ENCODE measurements at places on chromosomes 3 and 15.

- no peak for DNase-seq
These were observed 61.2 kb upstream of the DNAJC19 start for GRCh38 chr3:181050738-181051137.

GRCh38 chr15:25805031-25805430 is 58.1 kb downstream of the ATP10A start:
- DNase-seq: no peak

DNA sequence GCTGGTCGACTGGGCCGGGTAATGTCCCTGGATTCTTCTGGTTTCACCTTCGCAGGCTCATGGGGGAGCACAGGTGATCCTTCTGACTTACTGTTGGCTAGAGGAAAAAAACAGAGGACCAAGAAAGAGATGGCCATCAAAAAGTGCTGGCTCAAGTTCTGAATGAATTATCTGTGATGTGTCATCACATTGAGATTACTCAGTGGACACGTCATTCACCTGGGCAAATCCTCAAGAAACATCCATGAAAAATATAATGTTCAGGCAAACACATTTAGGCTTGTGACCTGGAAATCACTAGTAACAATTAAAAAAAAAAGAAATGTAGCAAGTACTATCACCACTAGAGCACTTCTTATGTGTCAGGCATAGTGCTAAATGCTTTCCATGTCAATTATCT is 81.5 kb upstream of the SLC2A2 start:
- DNase-seq: no peak

GRCh38 chr3:153163756-153164550 is 1.9 kb downstream of the RAP2B start:
- DNase-seq: peak; percentile 31

GRCh38 chr3:197260491-197261163 is 37.8 kb downstream of the DLG1 start:
- no peak for DNase-seq

- DNase-seq: no peak
These were observed 98.2 kb downstream of the ANXA2 start for GRCh38 chr15:60299452-60300047.

- no peak for DNase-seq
These were observed 348.2 kb downstream of the NAALADL2 start for GRCh38 chr3:175207361-175207760.

GRCh38 chr15:69126054-69126469 is 34.4 kb upstream of the GLCE start:
- DNase-seq: peak; percentile 53

- DNase-seq: no peak
These were observed 37.7 kb downstream of the TKT start for GRCh38 chr3:53218131-53218530.

DNA sequence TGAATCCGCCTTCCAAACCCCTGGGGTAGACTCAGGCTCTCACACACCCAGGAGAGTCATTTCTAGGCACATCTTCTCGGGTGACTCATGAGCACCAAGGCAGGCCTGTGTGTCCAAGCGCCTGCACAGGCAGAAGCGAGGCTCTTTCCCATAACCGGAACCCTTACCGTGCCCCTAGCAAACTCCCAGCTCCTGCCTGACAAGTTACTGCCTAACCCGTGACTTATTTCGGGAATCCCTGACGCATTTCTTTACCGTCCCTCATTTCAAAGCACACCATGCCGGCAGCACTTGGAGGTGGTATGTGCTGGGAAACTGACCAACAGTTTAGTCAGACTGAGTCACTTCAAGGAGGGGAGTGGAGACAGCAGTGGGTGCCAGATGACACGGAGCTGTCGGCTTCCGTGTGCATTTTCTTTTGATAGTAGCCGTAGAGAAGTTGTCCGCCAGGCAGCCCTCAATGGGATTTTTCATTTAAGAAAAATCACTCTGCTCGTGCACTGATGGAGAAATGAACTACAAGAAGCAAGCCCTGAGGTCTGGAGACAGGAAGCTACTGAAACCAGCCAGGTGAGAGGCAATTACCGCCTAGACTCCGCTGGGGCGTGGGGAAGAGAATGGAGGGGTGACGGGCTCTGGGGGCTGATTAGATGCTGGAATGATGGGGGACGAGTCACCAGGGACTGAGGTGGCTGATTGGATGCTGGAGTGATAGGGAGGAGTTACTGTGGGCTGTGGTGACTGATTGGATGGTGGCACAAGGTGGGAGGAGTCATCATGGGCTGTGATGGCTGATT is 17.3 kb upstream of the HRH1 start:
- peak; percentile 30 for DNase-seq

DNA sequence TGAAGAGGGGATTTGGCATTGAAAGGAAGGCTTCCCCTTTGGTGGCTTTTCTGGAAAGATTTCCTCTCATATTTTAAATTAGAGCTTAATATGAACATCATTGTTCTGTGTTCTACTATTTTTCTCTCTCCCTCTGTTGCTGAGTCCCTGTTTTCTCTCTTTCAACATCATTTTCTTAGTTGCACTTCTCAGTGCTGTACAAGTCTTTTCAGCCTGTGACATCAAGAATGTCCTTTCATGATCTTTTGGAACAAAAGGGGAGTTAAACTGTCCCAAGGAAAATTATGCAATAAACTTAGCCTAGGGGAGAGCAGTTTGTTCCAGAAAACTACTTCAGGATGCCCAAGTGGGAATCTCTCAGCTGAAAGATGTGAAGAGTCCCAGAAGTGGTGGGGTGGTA is 325.1 kb downstream of the IL20RB start:
- DNase-seq: no peak

GRCh38 chr3:13497386-13497785 is 17.3 kb downstream of the HDAC11 start:
- no peak for DNase-seq

GRCh38 chr3:135532021-135532420 is 433.5 kb upstream of the PPP2R3A start:
- no peak for DNase-seq

- no peak for DNase-seq
These were observed 310.3 kb downstream of the FGF12 start for GRCh38 chr3:192417017-192417416.

- DNase-seq: no peak
These were observed 31.1 kb upstream of the SPATA12 start for GRCh38 chr3:57029383-57029782.

DNA sequence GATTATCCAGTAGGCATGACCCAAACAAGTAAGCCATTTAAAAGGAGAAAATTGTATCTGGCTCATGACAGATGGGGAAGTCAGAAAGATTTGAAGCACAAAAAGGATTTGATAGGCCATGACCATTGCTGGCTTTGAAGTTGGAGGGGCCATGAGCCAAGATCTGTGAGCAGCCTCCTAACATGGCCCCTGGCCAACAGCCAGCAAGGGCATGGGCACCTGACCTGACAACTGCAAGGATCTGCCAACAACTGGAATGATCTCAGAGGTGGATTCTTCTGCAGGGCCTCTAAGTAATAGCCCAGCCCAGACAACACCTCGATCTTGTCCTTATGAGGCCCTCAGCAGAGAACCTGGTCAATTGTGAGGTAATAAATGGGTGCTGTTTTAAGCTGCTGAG is 93.0 kb downstream of the ARNT2 start:
- DNase-seq: no peak

GRCh38 chr3:108208831-108209230 is 13.4 kb downstream of the IFT57 start:
- no peak for DNase-seq

GRCh38 chr3:107432013-107432515 is 54.8 kb downstream of the CCDC54 start:
- DNase-seq: no peak

GRCh38 chr3:43289841-43290470 is 3.6 kb downstream of the SNRK start:
- DNase-seq: peak; percentile 54

DNA sequence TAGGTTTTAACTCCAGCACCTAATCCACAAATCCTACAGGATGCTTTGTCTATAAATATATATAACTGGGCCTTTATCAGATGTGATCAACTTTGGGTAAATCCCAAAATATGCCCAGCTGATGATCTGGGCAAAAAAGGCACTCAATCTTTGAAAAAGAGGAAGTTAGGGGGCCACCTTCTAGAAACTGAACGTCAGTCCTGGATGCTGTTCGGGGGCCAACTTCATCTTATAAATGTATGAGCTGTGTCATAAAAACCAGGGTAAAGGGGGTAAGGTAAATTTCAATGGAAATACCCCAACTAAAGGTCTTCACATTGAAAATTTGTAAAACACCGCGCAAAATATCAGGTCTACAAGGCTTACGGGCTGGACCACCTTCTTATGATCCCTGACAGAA is 264.4 kb upstream of the UBE2E2 start:
- no peak for DNase-seq

DNA sequence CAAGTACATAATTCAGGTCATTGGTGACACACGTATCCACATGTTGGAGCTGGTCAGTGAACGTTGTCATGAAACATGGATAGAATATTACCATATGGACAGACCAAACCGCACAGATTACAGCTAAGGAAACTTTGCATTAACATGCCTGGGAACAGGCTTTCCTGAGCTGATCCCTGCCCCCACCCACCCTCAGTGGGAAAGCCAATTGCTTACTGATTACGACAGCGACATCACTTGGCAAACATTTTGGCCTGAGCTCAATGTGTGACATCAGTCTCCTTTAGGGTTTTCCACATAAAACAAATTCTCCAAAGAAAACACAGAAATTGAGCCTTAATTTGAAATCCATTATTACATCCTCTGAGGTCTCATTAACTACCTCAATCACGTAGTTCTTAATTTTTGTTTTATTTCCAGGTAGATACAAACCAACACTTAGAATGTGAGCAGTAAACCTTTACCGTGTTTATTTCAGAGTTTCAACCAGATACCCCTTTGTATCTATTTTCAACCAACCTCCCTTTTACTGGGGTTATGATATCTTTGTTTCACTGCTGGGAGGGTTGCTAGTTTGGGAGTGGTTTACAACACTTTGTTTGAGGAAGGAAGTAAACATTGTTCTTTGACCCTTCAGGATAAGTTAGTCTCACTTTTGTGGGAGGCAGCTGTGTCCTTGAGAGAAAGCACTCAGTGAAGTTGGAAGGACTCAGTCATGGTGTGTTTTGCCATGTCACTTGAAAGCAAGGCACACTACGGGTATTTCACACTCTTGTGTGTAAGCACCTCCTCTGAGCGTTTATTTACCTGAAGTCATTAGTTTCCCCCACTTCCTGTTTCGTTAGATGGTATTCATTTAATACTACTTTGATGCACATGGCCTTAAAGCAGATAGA is 103.1 kb downstream of the CMSS1 start:
- DNase-seq: peak; percentile 54

DNA sequence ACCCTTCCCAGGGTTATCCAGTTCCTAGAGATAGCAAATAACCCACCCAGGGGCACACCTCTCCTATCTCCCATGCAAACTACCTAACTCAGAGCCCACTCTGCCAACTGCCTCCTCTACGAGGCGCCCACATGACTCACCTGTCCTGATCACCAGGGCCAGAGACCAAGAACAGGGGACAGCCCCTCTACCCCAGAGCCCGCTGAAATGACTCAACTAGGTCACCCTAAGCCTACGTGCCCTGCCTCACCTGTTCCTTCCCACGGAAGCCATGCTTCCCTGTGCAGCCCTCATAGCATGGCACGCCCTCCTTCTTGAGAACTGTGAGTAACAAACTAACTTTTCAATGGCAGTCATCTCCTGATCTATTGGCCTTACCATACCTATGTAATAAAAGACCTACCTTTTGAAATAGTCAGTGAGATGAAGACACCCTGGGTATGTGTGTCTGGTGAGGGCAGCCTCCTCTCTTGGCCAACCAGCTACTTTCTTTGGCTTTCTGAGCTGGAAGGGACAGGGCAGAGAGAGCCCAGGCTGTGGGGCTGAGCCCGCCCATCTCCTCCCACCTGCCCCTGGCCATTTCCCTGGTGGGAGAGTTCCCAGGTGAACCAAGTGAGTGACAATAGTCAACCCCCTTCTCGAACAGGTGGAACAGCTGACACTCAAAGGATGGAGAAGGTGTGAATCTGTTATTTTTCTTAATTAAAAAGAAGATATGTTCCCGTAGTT is 25.5 kb upstream of the PRR23E start:
- DNase-seq: no peak

- DNase-seq: no peak
These were observed 54.2 kb upstream of the PIK3R4 start for GRCh38 chr3:130800829-130801228.

- DNase-seq: no peak
These were observed 489.7 kb downstream of the CNTN3 start for GRCh38 chr3:74124782-74125181.

DNA sequence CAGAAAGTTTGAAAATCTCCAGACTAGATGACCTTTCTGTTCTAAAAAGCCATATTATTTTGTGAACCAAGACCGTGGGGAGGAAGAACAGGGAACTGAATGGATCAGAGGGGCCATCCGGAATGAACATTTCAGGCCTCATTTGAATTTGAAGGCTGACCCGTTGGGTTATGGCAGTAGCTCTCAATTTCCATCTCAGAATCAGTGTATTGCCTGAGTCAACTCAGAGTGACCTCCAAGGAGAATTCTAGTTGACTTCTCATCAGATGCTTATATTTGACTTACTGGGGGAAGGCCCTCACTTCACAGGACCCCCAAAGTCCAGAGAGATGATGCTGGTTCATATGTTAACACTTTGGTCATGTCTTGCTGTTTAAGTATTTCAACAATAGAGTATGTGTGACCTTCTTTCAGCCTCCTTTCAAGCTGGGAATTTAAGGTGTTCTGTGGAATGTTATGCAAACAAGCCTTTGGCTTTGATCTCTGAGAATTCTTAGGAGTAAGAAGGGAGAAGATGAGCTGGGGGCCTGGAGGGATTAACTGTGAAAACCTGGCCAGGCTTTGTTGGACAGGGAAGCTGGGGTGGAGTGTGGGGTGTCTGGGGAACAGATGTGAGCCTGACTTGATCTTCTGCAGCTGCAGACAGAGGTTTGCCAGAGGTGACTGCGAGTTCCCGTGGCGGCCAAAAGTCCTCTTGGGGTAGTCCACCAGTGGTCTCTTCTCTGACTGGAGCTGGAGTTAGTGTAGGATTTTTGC is 111.2 kb upstream of the RGMA start:
- no peak for DNase-seq

GRCh38 chr3:40939741-40940130 is 259.6 kb upstream of the CTNNB1 start:
- no peak for DNase-seq

DNA sequence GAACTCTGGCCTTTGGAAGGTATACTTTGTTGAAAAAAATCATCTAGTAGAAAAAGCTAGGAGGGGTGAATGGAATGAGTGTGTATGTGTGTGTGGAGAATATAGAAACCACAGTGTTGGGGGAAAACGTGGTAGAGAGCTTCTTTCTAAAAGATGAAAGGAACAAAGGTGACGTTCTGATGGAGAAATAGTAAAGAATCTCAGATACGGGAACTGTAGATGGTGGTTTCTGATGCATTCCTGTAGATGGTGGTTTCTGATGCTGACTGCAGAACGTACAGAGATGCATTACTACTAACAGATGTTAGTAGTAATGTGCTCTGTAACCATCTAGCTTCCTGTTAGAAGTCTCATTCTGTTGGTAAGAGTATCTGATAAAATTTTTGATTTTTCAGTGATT is 60.2 kb downstream of the VPS8 start:
- no peak for DNase-seq

All from NB4 (cell line).